Thymus (tissue), 14 donors: ENCODE measurements at places on chromosomes 12 and 14. TPM values are rescaled to one million over a fixed set of nuclear protein-coding genes. Genes with fewer than 3 reads are reported as not detected.

Gene PDZRN4
- 0.14 TPM for total RNA-seq

Gene LRRK2
- total RNA-seq, result 5.1 TPM

Gene KLRB1
- 22.6 TPM for total RNA-seq

- DNase-seq, result no peak
Observed at GRCh38 chr12:11669348-11669747, 19.9 kb downstream of the ETV6 start.

DNA sequence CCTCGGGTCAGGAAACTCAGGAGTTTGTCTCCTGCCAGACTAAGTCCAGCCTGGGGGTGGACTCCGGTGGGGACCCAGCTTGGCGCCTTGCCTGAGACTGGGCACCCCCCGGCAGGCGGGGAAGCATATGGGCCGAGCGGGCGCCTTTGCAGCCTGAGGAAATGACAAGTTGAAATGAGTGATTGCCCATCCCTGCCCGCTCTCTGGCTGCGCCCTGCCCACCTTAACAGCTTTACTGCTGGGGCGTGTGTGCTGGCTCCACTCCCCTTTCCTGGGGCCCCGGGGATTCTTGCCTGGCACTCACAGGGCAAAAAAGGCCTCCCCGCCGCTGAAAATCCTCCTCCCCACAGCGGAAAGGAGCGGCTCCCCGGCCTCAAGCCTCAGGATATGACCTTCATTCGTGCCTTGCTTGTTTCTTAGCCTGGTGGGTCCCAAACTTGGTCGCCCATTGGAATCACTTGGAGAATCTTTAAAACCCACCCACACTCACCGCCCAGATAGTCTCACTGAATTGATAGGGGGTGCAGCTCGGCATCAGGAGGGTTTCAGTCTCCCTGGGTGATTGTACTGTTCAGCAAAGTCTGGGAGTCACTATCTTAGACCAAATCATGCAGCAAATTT lies 1.5 kb downstream of the RFLNA start:
- no peak for DNase-seq
